Activated T-cell treated with anti-CD3 and anti-CD28 coated beads, Interleukin-2, amount 50 U/mL, for 4 hours (primary cell): ENCODE measurements at places on chromosomes 7 and 10.

DNA sequence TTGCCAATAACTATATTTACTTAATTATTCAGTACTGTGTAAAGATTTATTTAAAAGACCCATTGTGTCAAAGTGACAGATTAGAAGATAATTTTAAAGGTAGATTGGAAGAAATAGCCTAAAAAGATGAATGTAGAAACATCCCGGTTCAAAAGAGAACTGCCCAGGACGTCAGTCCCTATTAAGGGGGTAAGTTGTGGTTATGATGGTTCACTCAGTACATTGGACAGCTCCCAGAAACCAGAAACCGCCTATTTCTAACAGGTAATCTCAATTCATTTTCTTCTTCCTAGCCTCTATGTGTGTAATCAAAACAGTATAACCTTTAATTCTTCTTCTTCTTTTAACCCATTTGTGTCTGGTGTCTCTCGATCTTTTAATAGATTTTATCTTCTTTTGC, 1.5 kb upstream of the FERD3L start:
- DNase-seq = no peak

DNA sequence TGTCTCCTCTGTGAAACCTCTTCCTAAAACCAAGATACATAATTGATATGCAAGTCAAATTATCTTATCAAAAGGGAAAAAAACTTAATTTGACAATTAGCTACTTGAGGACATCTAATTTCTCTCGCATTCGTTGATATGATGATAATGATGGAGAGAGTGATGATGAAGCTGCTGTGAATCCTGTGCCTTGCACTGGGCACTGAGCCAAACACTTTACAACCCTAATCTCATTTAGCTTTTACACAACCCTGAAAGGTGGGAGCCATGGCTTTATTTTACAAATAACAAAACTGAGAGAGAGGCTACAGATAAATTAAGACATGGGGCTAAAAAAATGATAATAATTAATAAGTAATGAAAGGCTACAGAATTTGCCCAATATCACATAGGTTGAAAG, 176.0 kb downstream of the NOC3L start:
- DNase-seq = no peak

GRCh38 chr7:41063116-41063515, 639.8 kb downstream of the INHBA start:
- DNase-seq = no peak

- DNase-seq = no peak
These were observed 394.9 kb downstream of the HTR7 start for GRCh38 chr10:90462749-90463470.

- no peak for DNase-seq
These were observed 85.4 kb downstream of the NEURL1 start for GRCh38 chr10:103578782-103579382.
